ENCODE measurements at places on chromosomes 16 and 17.

GRCh38 chr17:77926981-77927380, 31.5 kb upstream of the TNRC6C start:
- no peak for DNase-seq

- no peak for DNase-seq
These were observed 20.1 kb downstream of the NMT1 start for GRCh38 chr17:45081047-45081703.

DNA sequence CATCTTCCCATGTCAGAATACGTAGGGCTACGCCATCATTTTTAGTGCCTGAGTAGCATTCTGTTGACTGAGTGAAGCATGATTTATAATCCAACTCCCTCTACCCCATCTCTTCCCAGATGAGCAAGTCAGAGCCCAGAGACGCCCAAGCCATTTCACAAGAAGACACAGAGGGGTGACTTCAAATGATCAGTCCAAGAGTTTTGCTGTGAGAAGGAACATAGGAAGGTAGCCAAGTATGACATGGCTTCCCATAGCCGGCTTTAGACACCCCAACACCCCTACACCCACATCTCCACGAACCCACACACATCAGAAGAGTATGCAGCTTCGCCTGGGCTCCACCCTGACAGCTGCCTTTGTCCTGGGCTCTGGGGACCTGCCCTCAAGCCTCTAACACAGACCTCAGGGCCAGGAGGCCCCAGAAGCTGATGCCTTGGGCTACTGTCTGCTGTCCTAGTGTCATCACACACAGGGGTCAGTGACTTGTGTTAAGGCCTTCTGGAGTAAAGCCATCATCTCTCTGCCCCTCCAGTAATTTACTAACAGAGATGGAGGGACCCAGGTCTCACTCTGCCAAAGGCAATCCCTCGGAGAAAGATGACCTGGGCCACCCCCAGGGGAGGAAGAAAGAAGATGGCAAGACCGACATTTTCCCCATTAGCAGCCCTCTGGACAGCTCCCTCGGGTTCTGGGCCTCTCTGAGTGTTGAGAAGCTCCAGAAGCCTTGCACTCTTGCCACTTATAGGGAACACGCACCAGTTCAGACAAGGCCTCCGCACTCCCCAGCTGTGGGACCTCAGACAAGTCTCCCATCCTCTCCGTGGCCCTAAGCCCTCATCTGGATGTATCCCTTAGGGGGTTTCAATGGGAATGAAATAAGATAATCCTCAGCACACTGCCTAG, 38.7 kb upstream of the MRPS23 start:
- no peak for DNase-seq

GRCh38 chr16:81251871-81252270, 13.4 kb downstream of the BCO1 start:
- DNase-seq, result no peak

DNA sequence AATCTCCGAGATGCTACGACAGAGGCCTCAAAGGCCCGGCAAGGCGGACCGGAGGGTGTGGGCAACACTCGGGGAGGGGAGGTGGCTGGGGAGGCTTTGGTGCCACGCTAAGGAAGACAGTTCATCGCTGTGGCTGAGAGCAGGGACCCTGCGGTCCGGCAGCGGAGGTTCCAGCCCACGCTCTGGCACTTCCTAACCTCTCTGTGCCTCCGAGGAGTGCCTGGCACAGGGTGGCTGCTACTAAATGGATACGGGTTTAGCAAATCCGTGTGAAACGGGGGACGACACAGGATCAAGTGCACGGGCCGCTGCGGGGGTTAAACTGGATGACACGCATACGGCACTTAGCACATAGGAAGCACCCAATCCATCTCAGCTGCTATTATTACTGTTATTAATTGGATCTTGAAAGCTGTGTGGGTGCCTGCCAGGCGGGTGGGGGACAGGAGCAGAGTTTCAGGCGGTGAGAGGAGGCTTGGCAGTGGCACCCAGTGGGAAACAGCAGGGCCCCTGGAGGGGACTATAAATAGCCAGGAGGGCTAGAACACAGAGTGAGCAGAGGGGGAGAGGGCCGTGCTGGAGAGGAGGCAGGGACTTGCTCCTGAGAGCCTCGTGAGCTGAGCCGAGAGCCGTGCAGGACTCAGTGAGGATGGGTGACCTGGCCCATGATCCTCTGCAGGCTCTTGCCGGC, 45.0 kb downstream of the ABR start:
- DNase-seq, result no peak

DNA sequence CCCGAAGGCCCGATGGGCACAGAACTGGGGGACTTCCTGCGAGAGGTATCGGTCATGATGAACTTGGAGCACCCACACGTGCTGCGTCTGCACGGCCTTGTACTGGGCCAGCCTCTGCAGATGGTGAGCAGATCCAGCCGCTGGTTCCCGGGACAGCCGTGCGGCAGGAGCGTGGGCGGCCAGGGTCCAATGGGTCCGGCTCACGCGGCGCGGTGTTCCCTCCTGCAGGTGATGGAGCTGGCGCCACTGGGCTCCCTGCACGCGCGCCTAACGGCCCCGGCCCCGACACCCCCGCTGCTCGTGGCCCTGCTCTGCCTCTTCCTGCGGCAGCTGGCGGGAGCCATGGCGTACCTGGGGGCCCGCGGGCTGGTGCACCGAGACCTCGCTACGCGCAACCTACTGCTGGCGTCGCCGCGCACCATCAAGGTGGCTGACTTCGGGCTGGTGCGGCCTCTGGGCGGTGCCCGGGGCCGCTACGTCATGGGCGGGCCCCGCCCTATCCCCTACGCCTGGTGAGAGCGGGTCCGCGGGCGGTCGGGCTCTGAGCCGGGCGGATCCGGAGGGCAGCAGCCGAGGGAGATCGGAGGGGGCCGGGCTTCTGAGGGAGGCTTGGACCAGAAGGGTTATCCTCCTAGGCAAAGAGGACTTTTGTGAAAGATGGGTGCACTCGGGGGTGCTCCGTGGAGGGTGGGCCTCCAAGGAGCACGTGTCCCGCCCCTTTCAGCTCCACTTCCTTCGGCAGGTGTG, 3.0 kb downstream of the TNK1 start:
- peak; percentile 74 for DNase-seq

DNA sequence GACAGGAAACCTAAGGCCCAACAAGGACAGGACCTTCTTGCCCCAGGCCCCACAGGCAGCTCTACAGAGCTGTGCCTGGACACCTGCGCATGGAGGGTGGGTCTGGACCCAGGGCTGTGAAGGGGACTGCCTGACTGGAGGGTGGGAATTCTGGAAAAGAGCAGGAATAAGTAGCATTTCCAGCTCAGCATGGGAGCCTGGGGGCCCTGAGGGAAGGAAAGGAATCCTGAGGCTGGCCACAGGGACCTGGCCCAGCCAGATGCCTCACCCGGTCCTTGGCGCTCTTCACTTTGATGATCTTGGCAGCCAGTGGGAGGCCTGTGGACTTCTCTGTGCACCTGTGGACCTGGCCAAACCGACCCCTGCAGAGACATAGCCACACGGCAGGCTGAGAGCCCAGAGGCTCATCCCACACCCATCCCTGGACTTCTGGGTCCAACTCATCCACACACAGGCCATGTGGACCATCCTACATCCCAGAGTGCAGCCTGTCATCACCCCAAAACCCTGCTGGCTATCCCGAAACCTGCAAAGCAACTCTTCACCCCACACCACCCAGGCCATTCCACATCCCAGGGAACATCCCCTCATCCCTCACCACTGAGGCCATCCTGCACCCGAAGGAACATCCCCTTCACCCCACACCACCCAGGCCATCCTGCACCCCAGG, 18.7 kb downstream of the MYLK3 start:
- DNase-seq, result no peak

GRCh38 chr16:27760789-27761176, 210.8 kb downstream of the KATNIP start:
- DNase-seq, result no peak

GRCh38 chr16:82509691-82510430, 116.9 kb upstream of the CDH13 start:
- no peak for DNase-seq

DNA sequence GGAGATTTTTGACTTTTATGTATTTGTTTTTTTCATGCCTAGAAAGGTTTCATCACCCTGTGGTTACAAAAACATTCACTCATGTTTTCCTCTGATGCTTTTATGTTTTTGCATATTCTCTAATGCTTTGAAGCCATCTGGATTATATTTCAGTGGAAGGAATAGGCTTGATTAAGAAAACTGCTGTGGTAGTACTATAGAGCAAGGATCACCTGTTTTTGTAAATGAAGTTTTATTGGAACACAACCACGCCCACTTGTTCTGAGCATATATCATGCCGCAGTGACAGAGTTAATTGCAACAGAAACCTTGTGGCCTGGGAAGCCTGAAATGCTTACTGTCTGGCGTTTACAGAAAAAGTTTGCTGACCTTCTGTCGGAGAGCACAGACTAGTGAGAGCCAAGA, 11.5 kb downstream of the COX10 start:
- DNase-seq, result no peak

GRCh38 chr17:35947156-35947585, 3.7 kb upstream of the LYZL6 start:
- peak; percentile 12 for DNase-seq

DNA sequence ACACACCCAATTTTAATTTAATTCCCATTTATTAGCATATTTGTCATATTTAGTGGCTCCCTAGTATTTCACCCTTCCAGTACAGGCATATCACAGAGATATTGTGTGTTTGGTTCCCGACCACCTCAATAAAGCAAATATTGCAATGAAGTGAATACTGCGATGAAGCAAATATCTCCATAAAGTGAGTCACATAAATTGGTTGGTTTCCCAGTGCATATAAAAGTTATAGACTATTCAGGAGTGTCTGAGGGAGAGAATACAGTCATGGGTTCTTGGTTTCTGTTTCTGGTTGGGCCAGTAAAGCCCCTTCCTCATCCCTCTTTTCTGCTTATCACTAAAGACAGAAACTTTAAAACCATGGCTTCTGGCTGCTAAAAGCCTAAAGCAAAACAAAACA, 295.4 kb upstream of the AXIN2 start:
- DNase-seq, result no peak

GRCh38 chr16:84836234-84836647, 16.5 kb downstream of the CRISPLD2 start:
- DNase-seq, result no peak

DNA sequence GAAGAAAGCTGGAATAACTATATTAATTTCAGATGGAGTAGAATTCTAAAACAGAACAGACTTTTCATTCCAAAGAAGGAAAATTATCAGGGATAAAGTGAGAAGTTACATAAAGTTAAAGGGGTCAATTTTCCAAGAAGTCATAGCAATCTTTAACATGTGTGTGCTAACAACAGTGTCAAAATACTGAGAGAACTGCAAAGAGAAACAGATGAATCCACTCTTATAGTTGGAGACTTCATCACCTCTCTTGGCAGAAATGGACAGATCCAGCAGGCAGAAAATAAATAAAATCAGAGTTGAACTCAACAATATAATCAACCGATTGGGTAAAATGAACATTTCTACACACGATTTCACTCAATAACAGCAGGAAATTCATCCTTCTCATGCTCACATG, 5.4 kb downstream of the ABCA9 start:
- no peak for DNase-seq

GRCh38 chr16:88523309-88524161, 46.7 kb upstream of the ZC3H18 start:
- DNase-seq, result no peak

DNA sequence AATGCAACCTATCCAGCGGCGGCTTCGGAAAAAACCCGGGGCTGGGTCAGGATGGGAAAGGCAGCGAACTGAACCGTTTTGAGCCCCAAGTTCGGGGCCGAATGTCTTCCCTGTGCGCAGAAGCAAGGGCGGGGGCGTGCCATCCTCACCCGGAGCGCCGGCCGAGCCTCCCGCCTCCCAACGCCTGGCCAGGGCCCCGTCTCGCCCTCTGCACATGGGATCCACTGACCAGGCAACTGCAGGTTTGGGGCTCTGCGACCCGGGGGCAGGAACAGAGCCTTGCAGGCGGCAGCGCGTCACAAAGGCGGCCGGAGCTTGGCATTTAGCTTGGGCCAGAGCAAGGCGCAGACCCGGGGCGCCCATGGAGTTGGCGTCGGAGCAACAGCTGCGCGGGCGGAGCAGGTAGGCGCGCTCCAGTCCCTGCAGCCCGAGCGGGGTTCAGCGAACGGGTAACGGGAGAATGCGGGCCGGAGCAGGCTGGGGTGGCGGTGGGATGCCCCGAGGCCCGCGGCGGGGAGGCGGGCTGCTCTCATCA, at the start of gene FBXO39:
Gene FBXO39, plus strand, starts transcription at position 345 of the 535 bp plus-strand sequence. CDS start 3,654 bp downstream, outside the sequence.
- DNase-seq, result no peak

DNA sequence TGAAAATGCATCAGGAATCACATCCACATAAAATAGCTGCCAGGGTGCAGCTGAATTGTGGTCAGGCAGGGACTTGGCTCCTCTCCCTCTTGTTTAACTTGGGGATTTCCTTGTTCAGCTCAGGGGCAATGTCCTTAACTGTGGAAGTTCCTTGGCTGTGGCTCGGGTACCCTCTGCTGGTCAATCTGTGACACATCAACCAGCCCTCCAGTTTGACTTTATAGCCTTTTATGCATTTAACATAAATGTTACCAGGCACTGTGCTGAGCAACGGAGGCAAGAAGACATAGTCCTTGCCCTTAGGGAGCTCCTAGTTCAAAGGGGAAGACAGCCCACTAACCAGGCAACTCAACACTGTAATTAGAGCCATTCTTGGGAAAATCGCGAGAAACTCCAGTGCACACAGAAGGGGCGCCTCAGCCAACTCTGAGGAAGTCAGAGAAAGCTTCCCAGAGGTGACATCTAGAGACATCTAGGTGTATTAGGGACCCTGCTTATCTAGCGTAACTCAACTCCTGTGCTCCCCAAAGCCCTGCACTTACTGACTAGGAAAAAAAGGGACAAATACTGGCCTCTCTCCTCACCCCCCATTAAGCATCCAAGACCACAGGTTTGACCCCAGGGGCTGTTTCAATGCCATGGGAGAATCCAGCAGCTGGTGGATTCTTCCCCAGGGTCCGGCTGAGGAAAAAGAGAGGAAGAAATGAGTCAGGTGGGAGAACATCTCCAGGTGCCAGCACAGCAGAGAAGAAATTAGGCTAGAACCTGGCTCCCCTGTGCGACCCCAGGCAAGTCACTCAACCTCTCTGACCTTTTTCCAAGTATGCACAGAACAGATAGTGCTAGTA, 17.3 kb upstream of the EEF2K start:
- DNase-seq, result peak; percentile 48

- no peak for DNase-seq
These were observed 709 bp downstream of the RAB34 start for GRCh38 chr17:28716740-28717577.

- DNase-seq, result peak; percentile 48
These were observed 376 bp upstream of the STAC2 start for GRCh38 chr17:39225959-39226683.

- no peak for DNase-seq
These were observed 12.0 kb downstream of the ERBB2 start for GRCh38 chr17:39711851-39712250.

- DNase-seq, result no peak
These were observed 238.2 kb downstream of the CDH8 start for GRCh38 chr16:61797961-61798507.

DNA sequence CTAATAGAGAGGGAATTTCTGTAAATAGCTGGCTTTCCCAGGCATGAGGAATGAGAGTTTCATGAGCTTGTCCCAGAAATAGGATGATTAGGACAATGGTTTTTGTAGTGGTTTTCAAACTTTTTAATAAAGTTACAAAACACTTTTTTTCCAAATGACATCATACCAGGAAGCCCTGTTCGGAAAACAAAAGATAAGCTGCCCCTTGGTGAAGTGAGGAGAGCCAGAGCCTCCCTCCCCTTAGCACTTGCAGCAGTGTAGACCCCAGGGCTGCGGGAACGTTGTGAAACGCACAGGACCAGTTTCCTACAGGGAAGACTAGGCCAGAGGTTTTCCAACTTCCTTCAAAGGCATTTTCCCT, 7.6 kb downstream of the FBRS start:
- no peak for DNase-seq
